Neural crest cell (in vitro differentiated cells): ENCODE measurements at places on chromosomes 1 and 21. TPM values are rescaled to one million over a fixed set of nuclear protein-coding genes. Genes with fewer than 3 reads are reported as not detected.
A peak's percentile ranks its signal among the peaks of the same experiment; 100 is the strongest.

Gene OR2G6
- not detected in 2 replicates for total RNA-seq

DNA sequence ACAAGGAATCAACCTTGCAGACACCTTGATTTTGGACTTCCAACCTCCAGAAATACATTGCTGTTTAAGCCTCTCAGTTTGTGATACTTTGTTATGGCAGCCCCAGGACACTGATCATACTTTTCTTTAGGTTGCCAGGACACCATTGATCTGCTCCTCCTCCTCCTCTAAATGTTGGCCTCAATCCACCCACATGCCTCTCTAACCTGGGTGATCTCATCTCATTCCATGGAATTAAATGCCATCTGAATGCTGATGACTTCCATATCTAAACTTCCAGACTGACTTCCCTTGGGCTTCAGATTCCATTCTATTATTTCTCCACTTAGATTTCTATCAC lies 7.4 kb upstream of the PPP1R15B start:
- no peak overlapping the region for H3K27ac ChIP-seq
- H3K27me3 ChIP-seq, result no peaks in the 10 kb centered on the region
- H3K36me3 ChIP-seq, result peaks cover 5% of the 10 kb centered on the region
- DNase-seq, result no peak
- H3K4me3 ChIP-seq, result no peak overlapping the region
- H3K4me1 ChIP-seq, result peaks cover 26% of the 10 kb centered on the region

- H3K27me3 ChIP-seq, result peaks cover 8% of the 10 kb centered on the region
- H3K27ac ChIP-seq, result no peak overlapping the region
- peak overlapping the region; percentile 83 for H3K4me3 ChIP-seq
- peaks cover 22% of the 10 kb centered on the region for H3K4me1 ChIP-seq
- DNase-seq, result no peak
These were observed 1.2 kb downstream of the TPRG1L start for GRCh38 chr1:3626025-3626424.

GRCh38 chr1:40064797-40065499 lies 24.4 kb downstream of the CAP1 start:
- H3K27ac ChIP-seq, result peak overlapping the region; percentile 73
- DNase-seq, result no peak
- H3K4me3 ChIP-seq, result no peak overlapping the region
- H3K27me3 ChIP-seq, result no peaks in the 10 kb centered on the region

GRCh38 chr1:51303751-51304251 lies 26.6 kb downstream of the TTC39A start:
- no peak for DNase-seq
- no peaks in the 10 kb centered on the region for H3K36me3 ChIP-seq
- no peak overlapping the region for H3K27ac ChIP-seq
- H3K27me3 ChIP-seq, result no peaks in the 10 kb centered on the region
- no peak overlapping the region for H3K4me3 ChIP-seq

DNA sequence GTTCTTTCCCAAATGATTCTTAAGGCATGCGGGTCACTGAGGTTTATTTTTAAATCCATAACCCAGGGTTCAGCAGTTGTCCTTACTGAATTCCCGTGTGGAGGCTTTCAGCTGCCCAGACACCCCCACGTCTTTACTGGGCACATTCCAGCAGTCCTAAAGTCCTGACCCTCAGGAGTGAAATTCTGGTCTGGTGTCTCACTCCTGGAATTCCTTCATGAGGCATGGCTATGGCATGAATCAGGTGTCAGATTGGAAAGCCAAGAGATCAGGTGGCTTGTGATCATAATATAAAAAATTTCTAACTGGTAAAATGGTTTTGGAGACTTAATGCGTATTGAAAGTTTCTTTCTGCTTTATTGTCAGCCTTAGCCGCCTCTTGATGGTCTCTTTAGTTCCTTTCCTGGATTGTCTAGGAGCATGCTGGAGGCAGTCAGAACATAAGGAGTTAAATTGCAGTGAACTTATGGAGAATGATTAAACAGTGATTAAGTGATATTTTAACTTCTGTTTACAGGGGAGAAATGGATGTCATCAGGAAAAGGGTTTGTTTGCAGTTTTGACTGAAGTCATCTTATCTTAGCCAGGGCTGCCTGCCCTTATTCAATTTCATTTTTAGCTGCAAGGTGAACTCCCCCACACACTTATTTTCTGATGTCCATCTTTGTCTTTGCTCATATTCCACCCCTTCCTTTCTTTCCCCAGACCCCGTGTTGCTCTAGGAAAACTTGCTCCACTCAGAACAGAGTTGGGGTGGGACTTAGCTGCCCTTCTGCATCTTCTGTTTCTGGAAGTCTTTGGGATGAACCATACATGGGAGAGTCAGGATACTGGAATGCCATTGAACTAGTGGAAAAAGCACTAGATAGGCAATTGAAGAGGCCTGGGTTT lies 25.7 kb upstream of the MACF1 start:
- peaks cover 48% of the 10 kb centered on the region for H3K27me3 ChIP-seq
- no peak for DNase-seq
- H3K4me3 ChIP-seq, result no peak overlapping the region

GRCh38 chr1:192513196-192513595 lies 62.4 kb upstream of the RGS1 start:
- no peak overlapping the region for H3K4me3 ChIP-seq
- H3K27me3 ChIP-seq, result no peaks in the 10 kb centered on the region
- no peaks in the 10 kb centered on the region for H3K36me3 ChIP-seq
- DNase-seq, result no peak
